Upper lobe of left lung (tissue), 6 donors: ENCODE measurements at places on chromosomes 2 and 18. TPM values are rescaled to one million over a fixed set of nuclear protein-coding genes. Genes with fewer than 3 reads are reported as not detected.

DNA sequence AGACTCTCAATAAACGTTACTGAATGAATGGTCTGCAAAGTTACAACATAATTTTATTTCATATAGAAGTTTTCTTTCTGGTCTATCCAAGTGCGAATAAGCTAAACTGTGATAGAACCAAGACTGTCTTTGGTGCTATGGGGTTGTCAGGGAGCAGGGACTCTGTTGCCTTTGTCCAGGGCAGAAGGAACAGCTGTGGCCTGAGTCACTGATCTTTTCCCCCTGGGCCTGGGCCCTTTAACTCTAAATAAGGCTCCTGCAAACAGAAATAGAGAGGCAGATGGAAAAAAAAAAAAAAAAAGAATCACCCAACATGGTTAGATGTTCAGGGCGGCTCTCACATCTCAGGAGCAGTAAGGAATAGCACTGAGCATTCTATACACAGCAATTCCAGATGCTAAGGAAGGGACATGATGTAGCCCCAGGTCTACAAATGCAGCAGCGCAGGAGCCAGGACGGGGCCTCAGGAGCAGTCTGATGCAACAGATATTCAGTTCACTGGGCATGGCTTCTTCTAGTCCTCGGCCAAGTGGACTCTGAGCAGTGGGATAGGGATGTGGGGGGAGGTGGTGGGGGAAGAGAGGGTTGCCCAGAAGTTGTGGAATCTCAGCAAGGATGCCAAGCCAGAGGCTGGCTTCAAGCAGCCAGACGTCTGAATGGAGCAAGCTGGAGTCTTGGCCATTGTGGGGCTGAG, 247.1 kb upstream of the SIX2 start:
- DNase-seq: no peak

- no peak for DNase-seq
Observed at GRCh38 chr2:39033980-39034379, 86.9 kb downstream of the SOS1 start.

DNA sequence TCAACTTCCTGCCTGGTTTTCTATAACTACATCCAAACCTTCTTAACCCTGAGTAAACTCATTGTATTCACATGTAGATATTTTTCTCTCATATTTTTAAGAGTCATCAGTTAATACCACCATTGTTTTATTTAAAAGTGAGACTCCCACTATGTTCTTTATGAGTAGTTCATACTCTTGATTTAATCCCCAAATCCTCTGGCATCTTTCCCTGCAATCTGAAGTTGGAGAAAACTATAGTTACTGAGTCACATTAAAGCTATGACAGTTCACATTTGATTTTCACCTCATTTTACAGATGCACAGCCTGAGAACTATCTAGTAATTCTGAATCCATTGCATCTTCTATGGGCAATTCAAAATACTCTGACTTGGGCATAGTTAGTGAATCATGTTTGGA, 1358.7 kb upstream of the NRXN1 start:
- no peak for DNase-seq

- no peak for DNase-seq
Observed at GRCh38 chr2:73283545-73284295, 558 bp downstream of the FBXO41 start.

Gene NPPC
- total RNA-seq: not detected

Gene KCNG2
- total RNA-seq: 0.54 TPM

Gene GKN1
- total RNA-seq: not detected

Gene MYL1
- total RNA-seq: not detected

Gene SERPINE2
- total RNA-seq: 1.0 TPM
